ENCODE measurements at places on chromosomes 4 and X. TPM values are rescaled to one million over a fixed set of nuclear protein-coding genes. Genes with fewer than 3 reads are reported as not detected.

Gene NAA11
- total RNA-seq: not detected

Gene MAGEC2
- not detected for total RNA-seq

Gene MAGEC1
- not detected for total RNA-seq

Gene NCAPG
- total RNA-seq: 0.84 TPM

Gene FGF16
- not detected for total RNA-seq

Gene MAGEE1
- 2.6 TPM for total RNA-seq

Gene UGT2A1
- not detected for total RNA-seq

Gene LRIT3
- total RNA-seq: 0.14 TPM

Gene UCP1
- not detected for total RNA-seq

Gene CRMP1
- 6.1 TPM for total RNA-seq

Gene PNMA3
- 0.32 TPM for total RNA-seq

DNA sequence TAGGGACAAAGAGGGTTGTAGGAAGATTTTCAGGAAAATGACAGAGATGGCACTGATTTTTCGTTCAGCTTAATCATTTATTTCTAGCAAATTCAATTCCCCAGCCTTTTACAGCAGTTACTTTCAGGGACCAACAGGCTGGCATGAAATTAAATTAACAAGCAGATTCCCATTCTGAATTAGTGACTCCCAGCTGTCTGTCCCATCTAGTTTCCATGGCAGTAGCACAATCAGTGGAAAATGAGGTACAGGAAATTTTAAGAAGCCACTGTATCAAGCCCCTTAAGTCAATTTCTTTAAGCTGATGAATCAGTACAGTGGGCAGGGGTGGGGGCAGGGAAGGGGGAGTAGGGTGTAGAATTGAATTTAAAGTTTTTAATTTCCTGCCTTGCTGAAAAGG lies 121.1 kb upstream of the TEX13C start:
- DNase-seq: no peak

DNA sequence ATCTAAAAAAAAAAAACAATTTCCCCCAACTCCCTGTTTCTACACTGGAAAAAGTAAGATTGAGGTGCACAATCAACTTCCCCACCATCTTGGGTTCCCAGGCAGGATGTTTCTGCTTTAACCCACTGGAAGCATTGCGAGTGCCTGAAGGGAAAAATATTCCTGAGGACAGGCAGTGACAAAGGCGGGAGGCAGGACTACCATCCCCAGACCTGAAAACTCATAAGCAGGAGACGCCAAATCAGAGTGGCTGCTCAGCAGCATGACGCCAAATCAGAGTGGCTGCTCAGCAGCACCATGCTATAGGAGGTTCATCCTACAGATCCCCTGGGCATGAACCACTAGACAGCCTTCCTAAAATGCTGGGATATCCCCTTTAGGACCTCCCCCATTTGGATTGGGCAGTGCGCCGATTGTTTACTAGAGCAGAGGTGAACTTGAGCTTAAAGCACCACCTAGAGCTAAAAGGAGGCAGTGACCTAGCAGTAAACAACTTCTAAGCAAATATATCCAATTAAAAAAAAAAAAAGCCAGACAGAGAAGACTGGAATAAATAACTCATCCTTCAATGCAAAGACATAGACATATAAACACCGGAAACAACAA lies 35.0 kb upstream of the GK start:
- no peak for DNase-seq

- no peak for DNase-seq
These were observed 26.4 kb upstream of the SEC24B start for GRCh38 chr4:109407027-109407737.

GRCh38 chr4:148926276-148927260 lies 484.4 kb upstream of the NR3C2 start:
- no peak for DNase-seq

GRCh38 chr4:70533211-70533610 lies 14.8 kb downstream of the AMTN start:
- no peak for DNase-seq

GRCh38 chrX:136910565-136911035 lies 30.1 kb upstream of the RBMX start:
- no peak for DNase-seq

GRCh38 chr4:94338681-94339351 lies 3.8 kb downstream of the HPGDS start:
- no peak for DNase-seq

- peak; percentile 84 for DNase-seq
These were observed 593 bp downstream of the SH3RF1 start for GRCh38 chr4:169269916-169270809.

- no peak for DNase-seq
These were observed 1.2 kb upstream of the NEUROG2 start for GRCh38 chr4:112517067-112517634.

DNA sequence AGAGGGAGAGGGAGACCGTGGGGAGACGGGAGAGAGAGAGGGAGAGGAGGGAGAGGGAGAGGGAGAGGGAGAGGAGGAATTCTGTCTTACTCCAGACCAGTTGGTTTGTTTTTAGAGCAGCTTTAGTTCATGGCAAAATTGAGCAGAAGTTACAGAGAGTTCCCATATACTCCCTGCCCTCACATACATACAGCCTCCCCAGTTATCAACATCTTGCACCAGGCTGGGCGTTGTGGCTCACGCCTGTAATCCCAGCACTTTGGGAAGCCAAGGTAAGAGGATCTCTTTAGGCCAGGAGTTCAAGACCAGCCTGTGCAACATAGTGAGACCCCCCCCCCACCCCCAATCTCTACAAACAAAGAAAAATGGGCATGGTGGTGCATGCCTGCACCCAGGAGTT lies 79.8 kb upstream of the OGT start:
- no peak for DNase-seq

DNA sequence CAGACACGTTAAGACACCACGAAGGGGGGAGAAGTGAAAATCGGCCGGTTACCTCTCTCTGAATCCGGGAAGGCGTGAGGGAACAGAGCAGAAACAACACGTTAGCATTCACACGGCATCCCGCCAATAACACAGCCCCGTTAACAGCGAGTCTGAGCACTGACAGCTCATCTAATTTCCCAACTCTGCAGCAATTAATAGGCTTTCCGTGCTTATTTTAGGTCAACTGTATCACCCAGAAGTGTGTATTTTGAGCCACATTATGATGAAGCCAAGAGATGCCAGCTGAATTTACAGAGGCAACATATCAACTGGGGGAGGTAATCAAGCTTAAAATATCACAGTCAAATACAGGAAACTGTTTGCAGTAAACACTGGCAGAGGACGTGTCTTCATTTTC lies 92.6 kb downstream of the NSUN7 start:
- DNase-seq: no peak

DNA sequence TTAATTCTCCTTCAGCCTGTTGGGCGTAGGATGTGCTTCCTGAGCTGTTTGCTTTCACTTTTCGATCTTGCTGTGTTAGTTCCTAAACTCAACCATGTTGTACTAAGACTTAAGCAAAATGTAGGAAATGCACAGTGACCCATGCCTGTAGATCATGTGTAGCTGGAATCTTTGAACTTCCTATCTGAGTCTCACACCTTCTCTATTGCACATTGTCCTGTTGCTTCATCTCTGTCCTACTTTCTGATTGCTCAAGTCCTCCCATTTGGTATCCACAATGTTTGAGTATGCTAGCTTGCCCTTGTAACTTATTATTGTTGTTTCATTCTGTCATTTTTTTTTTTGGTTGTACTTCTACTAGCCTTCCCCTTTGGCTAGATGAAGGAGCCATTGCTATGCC lies 239.6 kb downstream of the PPP1R2C start:
- DNase-seq: no peak

DNA sequence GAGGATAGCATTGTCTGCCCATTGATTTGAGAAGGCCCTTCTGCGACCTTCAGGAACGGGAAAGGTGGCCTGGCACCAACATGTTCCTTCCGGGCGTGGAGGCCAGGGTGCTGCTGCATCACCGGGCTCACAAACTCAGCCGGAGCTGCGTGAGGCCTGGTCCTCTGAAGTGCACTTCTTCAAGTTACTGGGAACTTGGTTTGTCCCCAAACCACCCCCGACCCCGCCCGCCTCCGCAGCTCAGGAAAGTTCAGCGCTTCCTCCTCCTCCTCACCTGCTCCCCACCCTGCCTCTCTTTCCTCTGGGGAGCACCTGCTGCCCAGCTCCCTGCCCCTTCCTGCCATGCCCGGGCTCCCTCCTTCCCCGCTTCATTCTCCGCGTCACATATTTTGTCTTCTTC lies 116.0 kb upstream of the LRPAP1 start:
- no peak for DNase-seq

GRCh38 chrX:41695426-41695825 lies 6.7 kb downstream of the GPR34 start:
- no peak for DNase-seq

DNA sequence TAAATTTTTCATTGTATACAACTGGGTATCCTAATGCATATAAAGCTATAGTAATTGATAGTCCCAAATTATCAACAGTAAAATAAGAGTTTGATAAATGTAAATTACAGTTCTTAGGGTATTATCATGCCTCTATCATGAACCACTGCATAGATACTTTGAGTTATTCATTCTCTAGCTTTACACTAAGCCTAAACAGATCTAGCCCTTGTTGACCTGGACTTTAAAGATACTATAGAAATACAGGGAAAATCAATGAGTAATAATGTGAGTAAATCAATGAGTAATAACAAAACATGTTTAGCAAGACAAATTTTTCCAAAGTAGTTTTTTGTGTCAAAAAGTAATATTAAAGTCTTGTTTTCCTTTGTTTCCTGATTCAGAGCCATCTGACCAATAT lies 228.4 kb downstream of the SCFD2 start:
- DNase-seq: no peak

Data from upper lobe of right lung (tissue), 1 donor.